Activated T-cell treated with anti-CD3 and anti-CD28 coated beads for 24 hours (primary cell): ENCODE measurements at places on chromosomes 12 and 14.

GRCh38 chr14:66038618-66039017 lies 447.6 kb upstream of the CCDC196 start:
- no peak for DNase-seq

DNA sequence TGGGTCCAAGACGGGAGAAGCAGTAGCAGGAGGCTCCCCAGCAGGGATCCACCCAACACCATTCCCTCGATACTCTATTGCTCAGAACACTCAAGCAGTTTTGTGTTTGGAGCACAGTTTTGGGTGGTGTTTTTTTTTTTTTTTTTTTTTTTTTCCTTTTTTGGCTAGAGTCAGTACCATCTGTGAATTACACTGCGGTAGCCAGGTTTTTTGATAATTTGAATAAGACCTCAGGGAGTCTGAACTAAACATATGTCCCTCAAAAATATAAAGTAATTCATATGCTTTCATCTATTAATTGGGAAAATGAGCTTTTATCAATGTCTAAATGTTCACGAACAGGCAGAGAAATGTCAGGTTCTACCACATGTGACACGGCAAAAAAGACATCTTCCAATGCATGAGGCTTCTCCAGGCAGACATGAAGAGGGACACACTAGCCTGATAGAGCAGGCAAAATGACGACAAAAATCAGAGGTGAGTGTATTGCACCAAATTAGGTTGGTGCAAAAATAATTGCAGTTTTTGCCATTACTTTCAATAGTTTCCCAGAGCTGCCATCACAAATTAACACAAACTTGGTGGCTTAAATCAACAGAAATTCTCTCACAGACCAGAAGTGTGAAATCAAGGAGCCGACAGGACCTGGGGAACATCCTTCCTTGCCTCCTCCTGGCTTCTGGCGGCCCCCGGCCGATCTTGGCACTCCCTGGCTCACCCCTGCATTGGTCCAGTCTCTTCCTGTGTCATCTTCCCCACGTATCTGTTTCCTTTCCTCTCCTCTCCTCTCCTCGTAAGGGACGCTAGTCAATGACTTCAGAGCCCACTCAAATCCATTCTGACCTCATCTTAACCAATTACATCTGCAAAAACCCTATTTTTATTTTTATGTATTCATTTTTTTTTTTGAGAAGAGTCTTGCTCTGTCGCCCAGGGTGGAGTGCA lies 33.9 kb downstream of the FOXN3 start:
- DNase-seq: no peak

DNA sequence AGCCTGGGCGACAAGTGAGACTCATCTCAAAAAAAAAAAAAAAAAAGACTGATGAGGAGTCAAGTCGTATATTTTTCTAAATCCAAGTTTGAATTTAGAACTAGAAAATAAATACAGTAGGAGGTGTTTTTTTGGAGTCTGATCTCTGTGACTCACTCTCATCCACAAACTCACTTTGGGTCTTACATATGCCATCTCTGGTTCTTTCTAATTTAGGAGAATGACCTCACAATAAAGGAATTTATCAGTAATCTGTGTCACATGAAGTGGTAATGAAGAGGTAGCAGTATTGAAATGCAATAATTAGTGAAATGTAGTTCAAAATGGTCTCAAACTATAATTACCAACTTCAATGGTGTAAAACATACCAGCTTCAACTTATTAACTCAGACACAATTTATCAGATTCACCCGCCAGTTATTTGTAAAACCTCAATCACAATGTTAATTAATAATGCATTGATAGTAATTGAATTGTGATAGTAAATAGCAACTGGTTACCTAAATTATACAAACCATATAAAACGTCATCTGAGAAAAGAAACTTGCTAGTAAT lies 4.4 kb upstream of the CFL2 start:
- no peak for DNase-seq

- no peak for DNase-seq
Measured at GRCh38 chr14:22184830-22185168, 404.2 kb downstream of the DAD1 start.

DNA sequence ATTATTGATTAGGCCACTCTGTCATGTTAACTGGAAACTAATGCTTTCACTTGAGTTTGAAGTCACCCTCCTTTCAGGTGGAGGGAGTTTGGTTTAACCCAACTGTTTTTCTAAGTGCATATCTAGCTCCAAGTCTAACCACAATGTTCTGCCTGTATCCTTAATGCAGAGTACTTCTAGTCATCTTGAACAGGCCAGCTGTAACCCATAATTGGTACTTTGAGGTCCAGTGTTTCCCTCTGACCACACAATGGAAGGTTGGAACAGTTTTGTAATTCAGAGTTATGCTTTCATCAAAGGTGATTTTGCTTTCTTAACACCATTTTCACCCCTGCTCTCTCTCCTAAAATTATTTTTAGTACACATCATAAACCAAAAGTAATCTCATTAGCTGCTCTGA lies 237.2 kb upstream of the DCN start:
- DNase-seq: no peak

DNA sequence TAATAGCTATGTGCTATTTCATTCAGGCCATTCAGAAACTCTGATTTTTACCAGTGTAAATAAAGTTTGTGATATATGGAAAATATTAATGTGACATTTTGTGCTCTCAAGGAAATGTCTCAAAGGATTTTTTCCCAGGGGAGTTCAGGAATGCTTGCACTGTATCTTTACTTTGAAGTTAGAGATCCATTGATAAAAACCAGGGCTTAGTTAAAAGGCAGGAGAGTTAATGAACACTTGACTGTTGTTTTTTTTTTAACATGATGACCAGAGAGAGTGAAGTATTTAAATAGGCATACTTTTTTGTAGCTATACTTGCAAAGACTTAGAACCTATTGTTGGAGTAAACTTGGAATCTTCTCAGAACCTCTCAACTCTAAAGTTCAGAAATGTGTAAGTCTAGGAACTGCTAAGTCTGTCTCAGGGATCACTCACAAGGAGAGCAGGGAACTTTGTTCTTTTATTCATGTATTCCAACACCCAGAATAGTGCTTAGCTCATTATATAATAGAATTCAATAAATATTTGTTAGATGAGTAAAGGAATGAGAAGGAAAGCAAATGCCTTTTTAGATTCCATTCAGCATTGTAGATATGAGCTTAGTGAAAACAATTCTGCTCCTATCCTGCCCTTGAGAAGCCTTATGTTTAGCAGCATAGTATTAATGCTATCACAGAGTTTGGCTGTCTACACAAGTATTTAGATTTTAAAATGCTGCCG lies 117.5 kb downstream of the DAAM1 start:
- DNase-seq: no peak

DNA sequence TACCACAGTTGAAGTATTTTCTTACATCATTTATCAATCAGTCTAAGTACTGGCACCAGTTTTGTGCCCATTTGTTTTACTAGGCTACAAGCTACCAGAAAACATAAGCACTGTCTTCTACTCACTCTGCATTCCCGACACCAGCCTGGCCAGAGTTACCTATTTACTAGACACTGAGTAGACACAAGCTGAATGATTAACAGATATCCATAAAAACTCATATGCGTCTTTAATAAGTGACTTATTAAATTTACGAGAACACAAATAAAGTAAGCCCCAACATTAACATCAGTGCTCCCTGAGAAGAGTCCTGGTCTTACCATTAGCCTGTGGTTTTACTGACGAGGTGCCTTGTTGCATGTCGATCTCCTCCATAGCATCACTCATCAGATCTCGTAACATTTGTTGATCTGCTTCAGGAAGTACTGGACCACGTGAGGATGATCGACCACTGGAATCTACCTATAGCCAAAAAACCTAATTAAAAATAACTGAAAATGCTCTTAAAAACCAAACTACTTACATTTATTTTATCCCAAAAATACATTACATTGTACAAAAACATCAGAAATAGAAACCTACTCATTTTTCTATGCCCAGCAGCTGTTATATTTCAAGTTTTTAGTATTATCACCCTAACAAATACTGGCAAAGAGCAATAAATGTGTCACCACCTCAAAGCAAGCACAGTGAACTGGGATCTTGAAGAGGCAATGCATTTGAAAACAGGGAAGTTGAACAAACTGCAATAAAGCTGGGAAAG lies 53.3 kb downstream of the BDKRB1 start:
- DNase-seq: no peak

GRCh38 chr14:50775357-50775756 lies 55.6 kb downstream of the NIN start:
- DNase-seq: no peak

DNA sequence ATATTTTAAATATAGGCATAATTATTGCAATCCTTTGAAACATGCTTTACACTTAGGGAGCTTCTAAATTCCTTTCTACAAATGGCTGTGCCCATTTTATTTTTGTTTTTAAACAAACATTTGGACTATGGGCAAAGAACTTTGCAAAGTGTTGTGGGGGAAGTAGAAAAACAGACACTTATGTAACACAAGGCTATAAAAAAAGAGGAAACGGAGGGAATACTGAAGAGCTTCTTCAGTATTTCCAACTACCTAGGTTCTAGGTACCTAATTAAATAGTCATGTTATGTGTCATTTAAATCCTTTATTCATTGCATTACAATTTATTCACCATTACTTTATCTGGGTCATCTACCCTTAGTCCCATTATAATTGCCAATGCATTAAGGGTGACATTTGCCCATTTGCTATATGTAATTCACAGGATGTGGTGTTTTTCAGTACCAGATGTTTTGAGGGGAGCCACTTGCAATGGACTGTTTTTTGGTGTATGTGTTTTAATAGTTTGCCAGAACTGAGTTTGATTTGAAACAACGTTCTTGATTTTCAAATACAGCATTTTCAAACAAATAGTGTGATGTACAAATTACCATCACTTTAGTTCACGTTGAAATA lies 1.5 kb upstream of the MSRB3 start:
- no peak for DNase-seq

GRCh38 chr12:30537228-30537627 lies 158.4 kb downstream of the IPO8 start:
- DNase-seq: no peak

- no peak for DNase-seq
Measured at GRCh38 chr14:76724651-76725550, 36.4 kb upstream of the VASH1 start.

GRCh38 chr14:22769369-22769768 lies 2.9 kb downstream of the OXA1L start:
- no peak for DNase-seq

DNA sequence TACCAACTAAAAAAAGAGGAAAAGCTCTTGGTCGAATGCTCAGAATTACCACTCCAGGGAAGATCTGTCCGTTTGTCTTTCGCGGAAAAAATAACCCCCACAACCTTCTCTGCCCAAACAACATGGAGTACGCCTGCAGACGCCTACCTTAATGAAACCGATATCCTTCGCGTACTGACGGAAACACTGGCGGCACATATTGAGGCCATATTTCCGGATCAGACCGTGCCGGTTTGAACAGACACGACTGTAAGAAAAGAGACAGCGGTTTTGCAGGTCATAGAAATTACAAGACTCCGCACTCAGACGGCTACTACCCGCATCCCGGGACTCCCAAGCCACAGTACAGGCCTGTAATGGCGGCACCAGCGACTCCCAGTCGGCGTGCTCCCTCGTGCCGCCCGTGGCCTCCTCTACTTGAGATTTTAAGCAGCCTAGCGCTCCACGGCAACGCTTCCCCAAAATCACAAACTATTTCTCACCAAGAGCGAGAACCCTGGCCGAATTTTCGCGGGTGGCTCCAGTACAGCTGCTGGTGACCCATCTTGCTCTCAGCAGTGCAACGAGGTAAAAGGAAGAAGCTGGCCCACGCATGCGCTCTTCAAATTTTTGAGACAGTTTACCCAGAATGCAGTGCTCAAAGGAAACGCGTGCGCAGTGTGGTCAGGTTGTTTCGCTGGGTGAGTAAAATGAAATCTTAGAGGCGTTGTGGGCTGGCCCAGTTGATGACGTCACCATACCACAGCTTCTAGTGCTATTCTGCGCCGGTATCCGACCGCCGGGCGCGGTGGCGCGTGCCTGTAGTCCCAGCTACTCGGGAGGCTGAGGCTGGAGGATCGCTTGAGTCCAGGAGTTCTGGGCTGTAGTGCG lies at the start of gene RPS29:
Gene RPS29, minus strand, starts transcription at position 578 of the 870 bp plus-strand sequence. Its CDS starts 34 bp downstream, at position 544.
- DNase-seq: peak; percentile 99

DNA sequence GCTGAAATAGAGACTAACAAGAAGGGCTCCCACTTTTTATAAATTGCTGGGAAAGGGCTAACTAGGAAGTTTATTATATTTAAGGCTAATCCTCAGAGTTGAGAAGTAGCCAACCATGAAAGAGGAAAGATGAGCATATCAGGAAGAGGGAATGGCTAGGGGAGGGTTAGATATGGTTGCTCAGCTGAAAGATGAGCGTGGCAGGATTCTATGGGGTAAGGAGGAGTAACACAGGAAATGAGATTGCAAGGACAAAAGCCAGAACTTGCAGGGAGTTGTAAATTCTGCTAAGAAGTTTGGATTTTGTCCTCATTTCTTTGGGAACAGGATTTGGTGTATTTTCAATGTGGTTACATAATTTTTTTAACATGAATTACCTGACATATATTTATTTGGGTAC lies 127.4 kb upstream of the ATP2B1 start:
- DNase-seq: no peak

GRCh38 chr12:83224012-83224411 lies 537.3 kb downstream of the TMTC2 start:
- no peak for DNase-seq

DNA sequence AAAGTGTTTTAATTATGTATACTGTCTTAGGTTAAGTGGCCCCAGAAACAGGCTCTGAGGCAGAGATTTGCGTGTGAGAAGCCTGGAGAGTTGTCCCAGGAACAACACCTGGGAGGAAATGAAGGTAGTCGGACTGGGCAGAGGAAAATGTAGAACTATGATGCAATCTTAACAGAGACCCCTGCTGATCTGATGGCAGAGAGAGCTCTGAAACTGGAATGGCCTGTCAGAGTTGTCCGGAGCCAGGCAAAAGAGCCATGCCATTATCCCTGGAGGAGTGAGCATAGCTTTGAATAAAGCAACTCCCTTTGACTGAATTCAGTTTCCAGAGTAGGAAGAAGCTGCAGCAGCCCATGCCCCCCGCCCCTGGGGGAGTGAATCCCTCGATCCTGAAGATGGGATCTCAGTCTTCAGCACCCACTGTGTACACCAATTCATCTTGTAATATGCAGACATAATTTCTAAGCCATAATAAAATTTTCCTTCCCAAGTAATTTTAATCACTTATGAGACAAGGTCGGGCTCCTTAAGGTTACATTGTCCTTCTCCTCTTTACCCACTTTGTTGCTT lies 264.8 kb downstream of the PDZRN4 start:
- DNase-seq: no peak

DNA sequence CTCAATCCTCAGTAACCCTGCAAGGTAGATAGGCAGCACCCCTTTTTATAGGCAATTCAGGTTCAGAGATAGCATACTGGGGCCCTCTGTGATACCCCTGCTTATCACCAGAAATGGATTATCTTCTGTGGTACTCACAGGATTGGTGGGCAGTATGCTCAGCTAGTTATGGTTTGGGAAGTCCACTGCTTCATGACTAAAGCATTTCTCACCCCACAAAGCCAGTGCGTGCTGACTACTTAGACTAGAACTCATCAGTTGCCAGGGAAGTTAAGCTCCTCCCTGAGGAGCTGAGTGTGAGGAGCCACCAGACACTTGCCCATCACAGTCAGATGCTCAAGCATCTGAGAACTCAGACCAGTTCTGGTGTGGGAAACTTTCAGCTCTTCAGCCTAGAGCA lies 76.3 kb downstream of the SCAF11 start:
- DNase-seq: no peak
